ENCODE measurements at places on chromosomes 16 and 17.

DNA sequence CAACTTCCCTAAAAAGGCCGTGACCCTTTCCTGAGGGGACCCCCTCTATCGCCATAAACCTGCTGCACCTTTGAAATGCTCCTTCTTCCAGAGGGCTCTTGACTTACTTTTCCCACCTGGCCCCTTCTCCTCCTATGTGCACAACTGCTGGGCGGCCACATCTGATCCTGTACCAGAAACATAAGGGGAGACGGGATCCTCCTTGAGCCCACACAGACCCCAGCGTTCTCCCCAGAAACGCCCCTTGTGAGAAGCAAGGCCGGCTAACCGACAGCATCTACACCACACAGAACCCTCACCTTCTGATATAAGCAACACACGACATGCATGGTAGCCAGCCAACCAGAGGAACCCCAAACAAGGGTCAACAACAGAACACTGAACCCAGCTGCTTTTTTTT is 14.2 kb upstream of the MNT start:
- DNase-seq: no peak

- no peak for DNase-seq
Measured at GRCh38 chr17:6164996-6165395, 94.8 kb downstream of the WSCD1 start.

DNA sequence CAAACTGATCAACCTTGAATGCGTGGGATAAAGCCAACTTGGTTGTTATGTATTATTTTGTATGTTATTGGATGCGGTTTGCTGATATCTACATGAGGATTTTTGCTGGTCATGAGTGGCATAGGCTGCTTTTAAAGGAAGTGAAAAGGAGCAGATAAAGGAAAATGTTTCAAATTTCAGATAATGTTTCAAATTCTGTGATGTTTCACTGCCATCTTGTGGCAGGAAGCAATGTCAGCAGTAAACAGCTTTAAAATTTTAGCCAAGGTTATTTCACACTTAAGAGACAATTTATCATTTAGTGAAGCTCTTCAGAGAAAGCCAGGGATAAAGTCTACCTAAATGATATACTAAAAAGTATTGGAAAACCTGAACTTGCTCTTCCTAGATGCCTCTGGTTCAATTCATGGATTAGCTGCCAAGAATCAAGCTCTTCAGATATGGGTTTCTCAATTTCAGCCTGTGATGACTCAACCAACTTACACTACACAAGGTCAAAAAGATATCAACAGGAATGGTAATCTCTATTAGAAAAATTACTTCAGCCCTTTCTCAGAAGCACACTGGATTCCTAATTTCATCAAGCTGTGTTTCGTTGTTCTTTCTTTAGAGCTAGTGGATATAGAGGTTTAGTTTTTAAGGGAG is 136.0 kb upstream of the C17orf78 start:
- no peak for DNase-seq

DNA sequence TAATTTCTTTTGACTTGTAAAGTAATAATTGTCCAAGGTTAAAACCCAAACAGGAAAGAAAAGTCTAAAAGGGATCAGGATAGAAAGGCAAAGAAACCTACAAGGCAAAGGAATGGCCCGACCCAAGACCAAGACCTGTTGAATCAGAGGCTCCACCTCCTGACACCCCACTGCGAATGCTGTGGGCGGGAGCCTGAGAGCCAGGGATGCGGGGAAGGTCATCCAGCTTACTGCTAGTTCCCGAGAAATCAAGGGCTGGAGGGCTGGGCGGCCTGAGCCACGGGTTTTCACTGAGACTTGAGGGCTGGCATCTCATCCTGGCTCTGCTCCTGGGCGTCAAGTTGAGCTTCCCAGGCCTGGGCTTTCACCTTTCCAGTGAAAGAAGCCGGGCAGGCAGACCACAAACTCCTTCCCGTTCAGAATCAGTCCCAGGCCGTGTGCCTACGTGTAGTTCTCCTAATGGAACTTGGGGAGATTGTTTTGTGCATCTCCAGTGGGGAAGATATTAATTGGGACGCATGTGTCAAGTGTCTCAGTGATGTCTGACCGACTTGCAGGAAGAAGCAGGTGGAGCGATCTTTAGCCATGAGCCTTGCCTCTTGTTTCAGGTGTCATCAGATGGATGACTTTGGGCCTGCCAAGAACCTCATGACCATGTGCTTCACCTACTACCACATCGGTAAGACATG is 36.9 kb downstream of the CIBAR2 start:
- no peak for DNase-seq

- DNase-seq: no peak
Measured at GRCh38 chr17:37774504-37774903, 29.6 kb upstream of the HNF1B start.

DNA sequence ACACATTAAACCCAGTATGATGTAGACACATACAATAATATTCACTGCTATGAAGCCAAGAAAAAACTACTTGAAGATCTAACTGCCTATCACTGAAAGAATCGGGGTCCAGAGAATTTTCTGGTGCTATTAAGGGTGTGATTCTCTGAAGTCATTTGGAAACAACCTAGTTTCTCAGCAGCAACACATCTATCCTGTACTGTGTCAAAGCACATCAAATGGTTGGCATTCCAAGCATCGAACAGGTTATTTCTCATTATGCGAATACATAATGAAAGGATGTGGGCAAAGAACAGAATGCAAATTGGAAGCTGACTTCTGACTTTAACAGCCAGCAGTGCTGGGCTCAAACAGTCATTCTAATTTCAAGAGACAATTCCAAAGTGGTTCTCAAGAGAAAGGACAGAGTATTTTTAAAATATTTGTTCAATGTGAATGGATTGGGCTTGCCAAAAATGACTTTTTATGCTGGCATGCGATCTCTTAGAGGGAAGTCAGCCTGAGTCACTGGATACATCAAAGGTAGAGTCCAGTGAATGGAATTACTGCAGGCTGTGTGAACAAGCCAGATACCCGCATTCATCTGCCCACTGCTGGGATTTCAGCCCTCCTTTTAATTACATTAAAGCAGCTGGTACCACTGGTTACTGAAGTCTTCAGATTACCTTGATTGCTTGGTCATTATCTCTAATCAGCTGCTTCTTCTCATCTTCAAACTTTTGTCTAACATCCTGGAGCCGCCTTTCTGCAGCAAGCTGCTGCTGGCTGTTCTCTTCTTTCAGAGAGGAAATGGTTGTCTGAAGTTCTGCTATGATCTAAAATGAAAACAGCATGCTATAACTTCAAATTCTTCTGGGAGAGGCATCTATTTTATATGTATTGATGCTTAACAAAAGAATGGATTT is 181.2 kb upstream of the AXIN2 start:
- DNase-seq: peak; percentile 32

- DNase-seq: no peak
Measured at GRCh38 chr17:76204277-76204676, 36.0 kb downstream of the RNF157 start.

GRCh38 chr17:17380145-17380925 is 77.2 kb downstream of the NT5M start:
- DNase-seq: no peak

GRCh38 chr17:32265192-32265923 is at the start of gene RHBDL3:
Gene RHBDL3, plus strand, starts transcription at chr17:32265832. Its CDS starts 358 bp downstream, at chr17:32266190.
- peak; percentile 48 for DNase-seq

DNA sequence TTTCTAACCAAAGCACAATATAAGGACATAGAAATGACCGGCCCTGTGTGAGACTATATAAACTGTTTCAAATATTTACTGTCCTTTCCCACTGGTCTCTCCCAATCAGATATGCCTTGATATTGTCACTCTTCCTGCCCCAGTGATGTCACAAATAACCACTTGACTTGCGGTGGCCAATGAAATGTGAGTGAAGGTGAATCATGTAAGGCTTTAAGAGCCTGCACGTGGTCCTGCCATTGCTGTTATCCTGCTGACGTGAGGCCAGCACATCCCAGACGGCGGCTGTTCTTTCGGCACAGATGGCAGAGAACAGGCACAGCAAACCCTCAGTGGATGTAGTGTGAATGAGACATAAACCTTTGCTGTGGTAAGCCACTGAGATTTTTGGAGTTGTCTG is 5.4 kb upstream of the KLHL11 start:
- DNase-seq: no peak

- DNase-seq: peak; percentile 49
Measured at GRCh38 chr16:21162661-21163151, 4.2 kb downstream of the LDAF1 start.

- no peak for DNase-seq
Measured at GRCh38 chr16:11211061-11211976, 44.7 kb downstream of the SOCS1 start.

DNA sequence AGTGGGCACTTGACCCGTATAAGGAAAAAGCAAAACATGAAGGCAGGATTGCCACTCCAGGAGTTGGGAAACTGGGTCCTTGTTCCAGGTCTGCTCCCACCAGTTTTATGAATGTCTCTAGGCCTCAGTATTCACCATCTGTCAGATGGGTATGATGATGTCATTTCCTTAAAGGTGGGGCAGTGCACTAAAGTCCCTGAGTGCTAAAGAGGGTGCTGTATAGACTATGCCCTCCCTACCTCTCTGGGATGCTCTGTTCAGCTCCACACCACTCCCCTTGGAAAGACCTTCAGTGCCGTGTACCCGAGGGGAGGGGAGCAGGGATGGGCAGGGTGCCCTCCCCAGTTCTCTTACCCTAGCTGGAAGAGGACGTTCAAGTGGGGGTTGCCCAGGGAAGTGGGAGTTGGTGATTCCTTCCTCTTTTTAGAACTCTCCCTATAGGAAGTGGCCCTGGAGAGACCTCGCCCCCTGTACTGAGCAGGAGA is 2.2 kb downstream of the LASP1 start:
- no peak for DNase-seq

- peak; percentile 24 for DNase-seq
Measured at GRCh38 chr17:82237083-82237745, 8.4 kb downstream of the SLC16A3 start.

GRCh38 chr16:70739389-70739788 is 53.5 kb upstream of the MTSS2 start:
- no peak for DNase-seq

- DNase-seq: peak; percentile 64
Measured at GRCh38 chr17:48241131-48241591, 133.6 kb downstream of the SNX11 start.

GRCh38 chr17:52751051-52751450 is 592.5 kb upstream of the CA10 start:
- DNase-seq: no peak

DNA sequence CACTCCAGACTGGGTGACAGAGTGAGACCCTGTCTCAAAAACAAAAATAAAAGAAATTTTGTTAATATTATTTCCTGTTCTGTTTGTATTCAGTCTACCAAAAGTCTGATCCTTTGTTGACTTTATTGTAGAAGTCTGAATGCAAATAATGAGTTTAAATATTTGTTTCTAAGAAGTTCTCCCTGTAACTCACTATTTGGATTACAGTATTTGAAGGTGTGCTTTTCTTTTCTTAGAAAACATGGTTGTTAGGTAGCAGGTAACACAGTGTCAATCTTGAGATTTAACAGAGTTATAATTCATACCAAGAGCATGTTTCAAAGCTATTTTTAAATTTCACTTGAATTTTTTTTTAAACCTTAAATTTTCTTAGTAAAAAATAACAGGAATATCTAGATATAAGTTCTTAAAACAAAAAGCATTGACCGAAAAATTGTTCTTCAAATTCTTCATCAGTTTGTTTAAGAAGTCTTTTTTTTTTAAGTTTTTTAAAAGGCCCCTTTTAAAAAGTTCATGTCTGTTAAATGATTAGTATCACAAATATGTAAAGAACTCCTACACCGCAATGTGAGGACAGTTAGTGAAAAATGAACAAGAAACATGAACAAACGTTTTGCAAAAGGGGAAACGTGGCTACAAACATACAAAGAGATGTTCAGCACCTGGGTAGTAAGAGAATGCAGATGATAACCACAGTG is 35.0 kb downstream of the GAN start:
- DNase-seq: no peak

DNA sequence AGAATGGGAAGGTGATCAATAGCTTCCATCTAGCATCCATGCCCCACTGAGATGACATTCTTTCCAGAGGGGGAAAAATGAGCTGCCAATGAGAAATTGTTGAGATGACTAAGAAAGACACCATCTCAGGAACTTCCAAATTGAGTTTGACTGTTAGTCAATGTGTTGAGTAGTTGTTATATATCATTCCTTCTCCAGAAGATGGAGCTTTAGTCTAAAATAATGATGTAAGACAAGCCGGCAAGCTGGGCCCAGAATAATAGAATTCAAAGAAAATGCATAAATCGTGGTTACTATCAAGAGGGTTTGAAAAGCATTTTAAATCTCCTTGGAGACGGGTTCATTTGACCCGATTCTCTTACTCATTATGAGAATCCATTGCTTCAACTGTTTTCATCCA is 71.0 kb upstream of the ATF7IP2 start:
- no peak for DNase-seq

GRCh38 chr17:34902831-34903547 is 58.3 kb downstream of the CCT6B start:
- no peak for DNase-seq

GRCh38 chr16:66318505-66318904 is 48.0 kb upstream of the CDH5 start:
- DNase-seq: no peak

DNA sequence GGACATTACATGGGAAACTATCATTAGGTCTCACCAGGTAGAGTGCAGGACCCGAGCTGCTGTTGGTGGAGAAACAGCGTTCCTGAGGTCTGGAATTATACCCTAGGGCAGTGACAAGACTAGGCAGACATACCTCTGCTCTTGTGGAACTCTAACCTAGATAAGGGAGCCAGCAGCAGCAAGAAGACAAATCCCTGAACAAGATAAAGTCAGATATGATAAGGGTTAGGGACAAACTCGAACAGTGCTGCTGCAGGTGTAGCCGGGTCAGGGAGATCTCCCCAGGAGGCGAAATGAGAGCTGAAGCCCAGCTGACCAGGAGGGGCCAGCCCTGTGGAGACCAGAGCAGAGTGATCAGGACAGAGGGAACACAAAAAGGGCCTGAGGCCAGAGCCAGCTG is 34.7 kb downstream of the ARSG start:
- DNase-seq: no peak

- DNase-seq: no peak
Measured at GRCh38 chr16:27762441-27762840, 212.5 kb downstream of the KATNIP start.
